ENCODE measurements at places on chromosomes 3 and 15.

DNA sequence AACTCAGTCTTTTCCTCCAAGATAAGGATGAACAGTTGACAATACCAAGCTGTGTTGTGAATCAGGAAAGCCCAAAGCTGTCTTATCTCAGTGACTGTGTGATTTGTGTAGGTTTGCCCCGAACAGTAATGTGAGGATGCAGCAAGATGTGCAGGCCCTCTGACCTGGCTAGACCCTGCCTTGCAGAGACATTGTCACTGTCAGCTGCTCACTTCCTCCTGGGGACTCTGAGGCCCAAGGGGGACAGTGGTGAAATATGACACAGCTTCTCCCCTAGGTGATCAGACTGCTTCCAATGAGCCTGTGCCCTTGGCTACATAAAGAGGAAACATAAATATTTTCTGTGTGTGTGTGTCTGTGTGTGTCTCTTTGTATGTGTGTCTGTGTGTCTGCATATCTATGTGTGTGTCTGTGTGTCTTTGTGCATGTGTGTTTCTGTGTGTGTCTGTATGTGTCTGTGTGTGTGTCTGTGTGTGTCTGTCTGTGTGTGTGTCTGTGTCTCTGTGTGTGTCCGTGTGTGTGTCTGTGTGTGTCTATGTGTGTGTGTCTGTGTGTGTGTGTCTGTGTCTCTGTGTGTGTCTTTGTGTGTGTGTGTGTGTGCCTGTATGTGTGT lies 21.7 kb downstream of the LRRK1 start:
- no peak for DNase-seq

DNA sequence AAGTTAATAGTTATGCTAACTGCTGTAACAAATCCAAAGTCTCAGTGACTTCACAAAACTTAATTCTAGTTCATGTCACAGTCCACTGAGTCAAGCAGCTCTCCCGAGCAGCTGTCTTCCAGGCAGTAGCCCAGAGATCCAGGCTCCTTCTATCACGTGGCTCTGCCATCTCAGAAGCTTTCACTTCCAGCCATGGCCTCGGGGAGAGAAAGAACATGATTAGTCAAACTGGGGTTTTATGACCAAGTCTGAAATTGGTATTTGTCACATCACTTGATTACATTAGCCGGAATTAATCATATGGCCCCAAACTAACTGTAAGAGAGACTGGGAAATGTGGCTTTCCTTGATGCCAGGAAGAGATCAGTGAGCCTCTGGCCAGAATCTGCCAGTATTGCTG lies 70.2 kb upstream of the DGKG start:
- DNase-seq, result no peak

GRCh38 chr15:42012241-42012640 lies 8.6 kb downstream of the PLA2G4E start:
- no peak for DNase-seq

DNA sequence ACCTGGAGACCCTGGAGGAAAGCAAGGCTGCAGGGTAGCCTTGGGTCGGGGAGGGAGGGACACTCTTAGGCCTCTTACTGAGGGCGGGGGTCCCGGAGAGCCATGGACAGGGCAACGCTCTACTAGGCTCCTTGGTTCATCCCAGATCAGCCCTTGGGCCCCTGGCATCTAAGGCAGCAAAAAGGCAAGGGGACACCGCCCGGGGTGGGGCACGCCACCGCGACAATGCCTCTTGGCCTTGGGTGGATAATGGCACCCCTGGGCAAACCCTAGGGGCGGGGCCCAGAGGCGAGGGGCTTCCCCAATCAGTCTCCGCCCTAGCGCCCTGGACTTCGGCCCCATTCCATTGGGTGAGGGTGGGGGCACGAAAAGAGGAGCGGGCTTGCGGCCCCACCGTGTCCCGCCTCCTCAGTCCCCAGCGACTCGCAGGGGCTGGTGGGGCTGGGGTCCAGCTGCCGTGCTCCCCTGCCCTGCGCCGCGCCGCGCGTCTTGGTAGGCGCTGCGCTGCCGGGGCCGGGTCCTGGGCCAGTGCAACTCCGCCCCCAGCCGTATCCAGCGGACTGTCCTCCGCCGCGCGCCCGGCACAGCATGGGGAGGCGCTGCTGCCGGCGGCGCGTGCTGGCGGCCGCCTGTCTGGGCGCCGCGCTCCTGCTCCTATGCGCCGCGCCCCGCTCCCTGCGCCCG lies at the start of gene CHST13:
Gene CHST13 (plus strand): TSS at position 411 of the 684 bp plus-strand sequence. CDS start 178 bp downstream, at position 589.
- DNase-seq, result no peak

GRCh38 chr3:72055436-72055835 lies 270.5 kb upstream of the PROK2 start:
- no peak for DNase-seq

DNA sequence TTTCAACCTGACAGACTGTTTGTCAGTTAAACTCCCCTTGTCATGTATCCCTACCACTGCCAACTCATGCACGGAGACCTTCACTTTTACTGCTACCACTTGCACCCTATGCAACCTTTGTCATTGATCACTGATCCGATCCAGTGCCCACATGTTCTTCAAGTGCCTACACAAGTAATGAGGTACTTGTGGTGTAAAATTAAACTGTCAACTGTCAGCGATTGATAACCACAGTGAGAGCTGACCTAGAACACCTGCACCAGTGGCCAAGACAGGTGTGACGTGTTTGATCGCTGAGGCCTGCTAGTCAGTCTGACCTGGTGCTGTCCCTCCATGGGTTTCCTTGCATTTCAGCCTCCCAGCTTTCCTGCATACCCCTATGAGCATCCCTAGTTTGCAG lies 55.6 kb downstream of the MECOM start:
- no peak for DNase-seq

All from activated CD4-positive, alpha-beta T cell treated with anti-CD3 and anti-CD28 coated beads, Interleukin-2, amount 10 ng/mL, durations not matched to agents 24 days and 14 days (primary cell).